ENCODE measurements at places on chromosomes 16 and 17.

DNA sequence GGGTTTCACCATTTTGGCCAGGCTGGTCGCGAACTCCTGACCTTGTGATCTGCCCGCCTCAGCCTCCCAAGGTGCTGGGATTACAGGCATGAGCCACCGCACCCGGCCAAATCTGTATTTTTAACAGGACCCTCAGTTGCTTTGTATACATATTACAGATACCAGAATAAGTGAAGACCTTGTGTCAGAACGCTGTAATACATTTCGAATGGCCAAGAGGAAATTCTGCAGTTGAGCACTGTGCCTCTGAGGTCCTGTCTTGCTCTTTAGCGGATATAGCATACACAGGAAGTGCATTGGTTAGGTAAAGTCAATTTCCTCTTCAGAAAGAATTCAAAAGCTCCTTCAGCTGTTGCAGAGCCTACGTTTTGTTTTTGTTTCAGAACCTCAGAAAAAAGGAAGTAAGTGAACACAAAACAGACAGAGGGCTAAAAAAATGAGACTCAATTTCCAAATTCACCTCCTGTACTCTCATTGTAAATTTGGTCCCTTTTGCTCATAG, 15.7 kb downstream of the CRLF3 start:
- H3K4me1 ChIP-seq = no peaks in the 10 kb centered on the region
- no peaks in the 10 kb centered on the region for H3K27me3 ChIP-seq
- DNase-seq = no peak
- H3K4me3 ChIP-seq = no peak overlapping the region

DNA sequence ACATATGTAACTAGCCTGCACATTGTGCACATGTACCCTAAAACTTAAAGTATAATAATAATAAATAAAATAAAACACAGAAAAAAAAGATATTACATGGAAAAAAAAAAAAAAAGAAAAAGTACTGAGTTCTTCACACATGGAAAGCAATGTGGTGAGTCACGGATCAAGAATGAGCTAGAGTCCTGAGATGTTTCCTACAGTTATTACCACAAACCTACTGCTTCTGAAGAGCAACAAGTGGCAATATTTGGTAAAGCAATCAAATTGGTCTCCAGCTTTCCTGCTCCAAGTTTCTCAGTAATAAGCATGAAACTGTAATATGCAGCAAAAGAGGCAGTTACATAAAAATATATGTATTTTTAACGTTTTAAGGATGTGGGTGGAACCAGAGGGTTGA, 223.3 kb upstream of the SALL1 start:
- no peak for DNase-seq
- H3K36me3 ChIP-seq = no peaks in the 10 kb centered on the region
- H3K27me3 ChIP-seq = no peaks in the 10 kb centered on the region
- no peak overlapping the region for H3K4me3 ChIP-seq
- H3K4me1 ChIP-seq = no peaks in the 10 kb centered on the region

- H3K27ac ChIP-seq = no peak overlapping the region
- H3K4me1 ChIP-seq = no peaks in the 10 kb centered on the region
- peaks cover 47% of the 10 kb centered on the region for H3K36me3 ChIP-seq
- H3K4me3 ChIP-seq = no peak overlapping the region
- no peaks in the 10 kb centered on the region for H3K27me3 ChIP-seq
These were observed 14.7 kb downstream of the SLC52A1 start for GRCh38 chr17:5020502-5021023.

DNA sequence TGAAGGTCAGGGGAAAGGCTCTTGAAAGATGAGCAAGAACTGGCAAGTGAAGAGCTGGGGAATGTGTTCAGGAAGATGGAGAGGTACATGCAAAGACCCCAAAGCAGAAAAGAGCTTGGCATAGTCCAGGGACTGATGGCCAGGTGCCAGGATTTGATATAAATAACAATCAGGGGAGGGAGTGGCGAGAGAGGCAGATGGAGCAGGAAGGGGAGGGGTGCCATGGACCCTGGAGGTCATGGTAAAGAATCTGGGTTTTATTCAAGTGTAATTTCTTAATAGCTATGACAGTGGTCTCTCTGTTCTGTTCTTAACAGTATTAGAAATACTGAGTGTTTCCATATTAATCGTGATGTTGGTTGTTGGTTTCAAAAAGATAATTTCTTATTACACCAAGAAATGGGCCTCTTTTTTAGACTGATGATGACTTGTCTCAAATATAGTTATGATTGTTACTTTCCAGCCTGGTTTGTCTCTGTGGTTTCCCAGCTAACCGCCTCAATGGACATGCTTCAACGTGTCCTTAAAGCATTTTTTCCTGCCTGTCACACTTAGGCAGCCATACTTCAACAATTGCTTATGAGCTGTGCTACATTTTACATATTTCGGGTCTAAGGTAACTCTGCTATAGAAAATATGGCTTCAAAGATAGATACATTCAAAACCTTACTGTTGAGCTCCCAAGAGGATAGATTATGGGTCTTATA, 49.4 kb downstream of the MYH10 start:
- DNase-seq = no peak
- no peak overlapping the region for H3K27ac ChIP-seq
- no peaks in the 10 kb centered on the region for H3K27me3 ChIP-seq
- no peak overlapping the region for H3K4me3 ChIP-seq
- H3K36me3 ChIP-seq = no peaks in the 10 kb centered on the region

DNA sequence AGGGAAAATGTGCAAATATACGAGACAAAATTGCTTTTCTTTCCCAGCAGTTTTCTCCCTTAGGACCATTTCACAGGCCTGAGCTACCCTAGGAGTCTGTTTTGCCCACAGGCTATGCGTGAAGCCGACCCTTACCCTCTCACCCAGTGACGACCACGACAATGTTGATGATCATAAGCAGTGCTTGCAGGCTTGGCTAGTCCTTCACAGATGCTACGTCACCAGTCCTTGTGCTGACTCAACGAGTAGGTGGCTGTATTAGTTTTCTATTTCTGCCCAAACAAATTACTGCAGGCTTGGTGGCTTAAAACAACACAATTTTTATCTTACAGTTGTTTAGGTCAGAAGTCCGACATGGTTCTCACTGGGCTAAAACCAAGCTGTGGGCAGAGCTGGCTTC, 574.6 kb upstream of the HSBP1 start:
- H3K4me3 ChIP-seq = no peak overlapping the region
- DNase-seq = no peak
- no peaks in the 10 kb centered on the region for H3K27me3 ChIP-seq
- no peak overlapping the region for H3K27ac ChIP-seq
- no peaks in the 10 kb centered on the region for H3K4me1 ChIP-seq
- H3K36me3 ChIP-seq = no peaks in the 10 kb centered on the region

DNA sequence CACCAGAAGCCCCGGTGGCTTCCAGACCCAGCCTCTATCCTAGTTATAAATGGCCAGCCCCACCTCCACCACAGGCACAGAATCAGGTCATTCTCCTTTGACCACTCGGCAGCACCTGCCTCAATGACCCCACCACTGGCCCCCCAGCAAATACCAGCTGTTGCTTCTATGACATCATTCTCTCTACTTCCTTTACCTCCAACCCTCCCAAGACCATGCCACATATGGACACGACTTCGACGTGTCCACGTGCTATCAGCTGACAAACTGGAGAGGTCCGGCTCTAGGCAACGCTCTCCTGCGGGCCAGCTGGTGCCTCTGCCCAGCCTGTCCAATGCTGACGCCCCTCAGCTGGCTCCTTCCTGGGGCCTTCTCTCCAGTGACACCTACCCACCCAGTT, 5.9 kb downstream of the ALYREF start:
- no peak for DNase-seq
- H3K4me1 ChIP-seq = no peaks in the 10 kb centered on the region
- no peak overlapping the region for H3K4me3 ChIP-seq
- no peak overlapping the region for H3K27ac ChIP-seq
- no peaks in the 10 kb centered on the region for H3K27me3 ChIP-seq

GRCh38 chr16:65285128-65286048, 163.5 kb upstream of the CDH11 start:
- H3K36me3 ChIP-seq = no peaks in the 10 kb centered on the region
- H3K27ac ChIP-seq = no peak overlapping the region
- no peak overlapping the region for H3K4me3 ChIP-seq
- DNase-seq = no peak
- H3K4me1 ChIP-seq = peaks cover 13% of the 10 kb centered on the region
- H3K27me3 ChIP-seq = no peaks in the 10 kb centered on the region

DNA sequence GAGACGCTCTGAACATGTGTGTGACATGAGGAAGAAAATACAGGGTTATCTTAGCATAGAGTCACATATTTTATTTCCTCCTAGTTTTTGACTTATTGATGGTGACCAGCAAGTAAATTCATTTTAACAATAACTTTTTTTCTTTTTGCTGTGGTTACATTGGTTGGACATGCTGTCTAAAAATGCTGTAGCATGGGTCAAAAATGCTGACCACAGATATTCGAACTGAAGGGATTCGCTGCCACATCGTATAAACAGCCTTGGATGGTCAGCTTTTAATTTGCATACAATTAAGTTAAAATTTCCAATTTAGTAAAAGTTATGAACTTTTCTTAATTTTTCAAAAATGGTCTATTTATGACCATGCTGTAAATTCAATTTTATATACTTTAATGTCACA, 30.5 kb downstream of the RPGRIP1L start:
- no peaks in the 10 kb centered on the region for H3K4me1 ChIP-seq
- no peak overlapping the region for H3K4me3 ChIP-seq
- no peaks in the 10 kb centered on the region for H3K27me3 ChIP-seq
- H3K27ac ChIP-seq = no peak overlapping the region

DNA sequence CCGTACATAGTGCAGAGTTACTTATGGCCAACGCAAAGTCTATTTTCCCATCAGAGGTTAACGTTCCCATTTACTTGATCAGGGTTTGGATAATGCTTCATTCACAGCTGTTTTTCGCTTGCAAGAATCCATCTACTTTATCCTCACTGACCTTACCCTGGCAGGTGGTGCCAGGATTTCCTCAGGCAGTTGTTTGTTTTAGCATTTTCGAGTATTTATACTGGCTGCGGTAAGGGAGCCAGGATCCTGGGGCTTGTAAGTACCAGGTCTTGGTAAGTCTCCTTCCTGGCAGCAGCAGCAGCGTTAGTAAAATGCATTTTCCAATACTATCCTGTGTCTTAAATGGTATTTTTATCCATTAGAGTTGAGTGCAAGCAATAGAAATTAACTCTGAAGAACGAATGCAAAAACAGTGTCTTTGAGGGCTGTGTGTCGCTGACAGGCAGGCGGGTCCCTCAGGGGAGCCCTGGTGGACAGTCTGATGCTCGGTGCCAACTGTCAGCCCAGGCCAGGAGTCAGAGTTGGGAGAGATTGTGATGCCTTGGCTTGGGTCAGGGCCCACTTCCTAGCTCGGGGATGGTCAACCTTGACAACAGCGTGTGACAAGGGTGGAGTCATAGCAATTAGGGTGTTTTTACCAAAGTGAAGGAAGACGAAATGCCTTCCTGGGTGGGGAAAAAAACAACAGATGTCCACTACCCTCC, 92.4 kb upstream of the HSBP1 start:
- no peaks in the 10 kb centered on the region for H3K4me1 ChIP-seq
- H3K4me3 ChIP-seq = no peak overlapping the region
- no peak for DNase-seq

DNA sequence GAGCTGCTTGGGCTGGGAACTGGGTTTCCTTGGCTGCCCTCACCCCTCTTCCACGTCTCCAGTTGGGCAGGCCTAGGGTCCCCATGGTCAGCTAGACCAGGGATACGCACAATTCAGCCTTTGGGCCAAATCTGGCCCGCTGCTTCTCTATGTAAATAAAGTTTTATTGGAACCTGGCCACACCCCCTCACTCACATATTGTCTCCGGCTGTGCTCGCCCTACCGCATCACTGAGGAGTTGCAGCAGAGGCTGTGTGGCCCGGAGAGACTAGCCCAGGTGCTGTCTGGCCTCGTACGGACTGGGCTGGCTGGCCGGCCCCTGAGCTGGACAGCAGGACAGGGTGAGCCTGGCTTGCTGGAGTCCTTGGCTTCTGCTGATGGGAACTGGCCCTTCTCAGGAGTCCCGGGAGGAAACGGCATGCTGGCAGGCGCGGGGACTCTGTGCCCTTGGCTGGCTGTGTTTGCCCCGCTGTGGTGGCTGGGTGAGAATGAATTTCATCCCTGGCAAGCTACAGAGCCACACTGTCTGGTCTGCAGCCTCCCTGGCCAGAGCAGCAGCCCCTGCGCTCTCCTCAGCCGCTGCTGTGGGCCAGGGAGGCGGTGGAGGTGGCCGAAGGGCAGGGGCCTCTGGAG, 82.0 kb downstream of the ENGASE start:
- no peak overlapping the region for H3K27ac ChIP-seq
- H3K36me3 ChIP-seq = no peaks in the 10 kb centered on the region
- H3K4me1 ChIP-seq = peaks cover 15% of the 10 kb centered on the region

- H3K27ac ChIP-seq = no peak overlapping the region
- H3K4me3 ChIP-seq = no peak overlapping the region
- peaks cover 6% of the 10 kb centered on the region for H3K4me1 ChIP-seq
- DNase-seq = no peak
- H3K36me3 ChIP-seq = no peaks in the 10 kb centered on the region
- H3K27me3 ChIP-seq = no peaks in the 10 kb centered on the region
These were observed 2.5 kb downstream of the RNF166 start for GRCh38 chr16:88703486-88704309.

- no peak overlapping the region for H3K4me3 ChIP-seq
- no peaks in the 10 kb centered on the region for H3K4me1 ChIP-seq
- no peak for DNase-seq
- no peaks in the 10 kb centered on the region for H3K27me3 ChIP-seq
- no peaks in the 10 kb centered on the region for H3K36me3 ChIP-seq
These were observed 1461.2 kb upstream of the CDH8 start for GRCh38 chr16:63497408-63497807.
